GM12878 (cell line): ENCODE measurements at places on chromosomes 12 and 14. TPM values are rescaled to one million over a fixed set of nuclear protein-coding genes. Genes with fewer than 3 reads are reported as not detected.

DNA sequence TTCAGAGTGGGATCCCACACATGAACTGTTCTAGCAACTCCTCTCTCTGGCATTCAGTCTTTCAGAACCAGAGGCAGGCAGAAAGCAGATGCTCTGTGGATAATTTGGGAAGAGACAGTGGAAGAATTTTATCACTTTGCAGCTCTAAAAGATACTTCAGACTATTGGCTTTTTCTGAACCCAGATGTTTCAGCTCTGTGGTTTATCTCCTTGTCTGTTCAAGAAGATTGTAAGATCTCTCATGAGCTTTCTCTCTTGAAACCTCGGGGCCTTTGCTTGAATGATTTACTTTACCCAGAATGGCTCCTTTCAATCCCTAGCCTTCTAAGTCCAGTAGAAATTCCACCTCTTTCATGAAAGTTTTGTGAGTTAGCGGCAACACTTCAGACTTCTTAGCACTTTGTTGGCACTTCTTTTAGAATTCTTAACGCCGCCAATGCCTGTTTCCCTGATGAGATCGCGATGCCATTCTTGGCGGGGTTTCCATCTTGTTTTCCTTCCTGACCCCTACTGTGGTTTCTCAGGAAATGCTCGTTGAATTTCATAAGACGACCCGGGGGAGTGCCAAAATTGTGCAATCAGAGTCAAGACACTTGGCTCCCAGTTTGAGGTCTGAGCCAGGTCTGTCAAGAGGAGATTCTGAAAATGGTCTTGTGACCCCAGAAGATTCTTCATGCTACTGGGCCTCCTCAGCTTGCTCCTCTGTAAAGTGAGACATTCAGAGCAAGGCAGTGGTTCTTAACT lies 107.0 kb upstream of the PRICKLE1 start:
- no peak for DNase-seq

- DNase-seq, result no peak
Observed at GRCh38 chr14:95651821-95652583, 34.2 kb upstream of the TCL1B start.

Gene IFNG-AS1
- total RNA-seq, result 1.1 and 1.3 TPM in 2 replicates

- no peak for DNase-seq
Observed at GRCh38 chr12:646442-647384, 16.5 kb downstream of the NINJ2 start.

DNA sequence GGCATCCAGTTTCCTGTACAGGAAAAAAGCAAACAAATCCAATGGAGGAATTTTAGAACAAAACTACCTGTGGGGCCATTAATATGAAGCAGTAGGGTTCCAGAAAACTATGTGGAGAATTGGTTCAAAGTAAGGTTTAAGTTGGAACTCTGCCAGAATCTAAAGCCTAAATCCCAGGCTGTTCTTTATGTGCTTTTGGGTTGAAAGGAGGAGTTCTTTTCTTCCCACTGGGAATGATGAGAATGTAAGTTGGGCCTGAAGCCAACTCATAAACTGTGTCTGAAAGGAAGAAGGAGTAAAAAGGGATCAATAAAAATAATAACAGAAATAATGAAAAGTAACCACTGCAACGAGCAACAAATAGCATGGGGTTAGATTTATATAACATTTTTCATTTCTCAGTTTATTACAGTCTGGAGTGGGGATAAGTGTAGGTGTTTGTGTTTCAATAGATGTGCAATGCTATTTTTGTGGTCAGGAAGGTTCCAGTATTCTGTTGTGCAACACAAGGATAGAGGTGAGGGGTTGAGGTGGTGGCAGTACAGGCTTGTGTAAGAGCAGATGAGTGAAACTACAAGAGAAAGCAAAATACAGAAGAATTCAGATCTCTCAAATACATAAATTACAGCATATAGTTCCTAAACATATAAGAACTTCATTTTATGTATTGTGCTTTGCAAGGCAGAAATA lies 373.6 kb downstream of the EMP1 start:
- no peak for DNase-seq

DNA sequence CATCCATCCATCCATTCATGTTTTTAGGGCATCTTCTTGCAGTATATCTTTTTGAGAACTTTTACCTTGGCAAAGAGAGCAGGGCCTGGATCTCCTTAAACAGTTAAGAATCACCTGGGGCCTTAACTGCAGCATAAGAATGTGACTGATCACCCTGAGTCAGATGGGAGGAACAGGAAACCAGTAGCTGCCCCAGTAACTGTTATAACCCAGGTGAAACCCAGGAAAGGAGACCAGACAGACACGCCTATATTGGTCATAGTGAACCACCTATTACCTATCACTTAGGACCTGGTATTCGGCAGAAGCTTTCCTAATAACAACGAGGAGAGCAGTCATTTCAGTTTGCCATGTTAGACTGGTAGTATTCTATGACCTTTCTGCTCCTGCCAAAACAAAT lies 43.4 kb upstream of the NR2C1 start:
- peak; percentile 16 for DNase-seq

DNA sequence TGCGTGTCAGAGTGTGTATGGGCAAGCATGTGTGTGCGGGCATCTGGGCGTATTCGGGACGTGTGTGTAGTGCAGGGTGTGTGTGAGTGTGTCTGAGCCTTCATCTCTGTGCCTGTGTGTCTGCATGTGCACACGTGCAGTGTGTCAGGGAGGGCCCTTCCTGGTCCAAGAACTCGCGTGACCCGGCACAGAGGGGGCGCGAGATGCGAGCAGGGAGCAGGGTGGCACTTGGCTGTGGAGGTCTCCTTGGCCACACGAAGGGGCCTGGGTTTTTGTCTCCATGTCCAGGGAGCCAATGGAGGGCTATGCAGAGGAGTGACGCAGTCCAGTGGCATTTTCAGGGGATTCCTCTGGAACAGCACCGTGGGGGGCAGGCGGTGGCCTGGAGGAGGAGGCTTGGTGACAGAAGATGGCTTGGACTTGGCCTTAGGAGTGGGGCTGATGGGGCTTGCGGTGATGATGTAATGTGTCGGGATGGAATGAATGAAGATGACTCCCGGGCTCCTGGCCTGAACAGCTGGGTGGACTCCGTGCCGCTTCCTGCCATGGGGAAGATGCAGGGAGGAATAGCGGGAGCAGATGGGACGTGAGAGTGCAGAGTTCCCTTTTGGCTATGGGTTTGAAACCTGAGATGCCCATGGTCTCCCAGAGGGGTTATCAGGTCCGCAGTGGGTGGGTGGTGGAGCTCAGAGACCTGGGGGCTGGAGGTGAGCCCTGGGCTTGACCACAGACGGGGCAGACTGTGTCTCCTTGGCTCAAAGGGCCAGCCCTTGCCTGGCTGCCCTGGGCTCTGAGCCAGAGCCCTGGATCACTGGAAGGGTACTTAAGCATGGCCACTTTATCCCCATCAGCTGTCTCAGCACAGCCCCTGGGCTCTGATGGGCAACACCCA lies 208.3 kb downstream of the PHETA1 start:
- no peak for DNase-seq

- DNase-seq, result no peak
Observed at GRCh38 chr14:103941973-103942736, at the start of gene RD3L. Gene RD3L, minus strand, starts transcription at chr14:103942529. Its CDS starts 834 bp downstream, at chr14:103941695.

Gene CCDC175
- not detected in 2 replicates for total RNA-seq

DNA sequence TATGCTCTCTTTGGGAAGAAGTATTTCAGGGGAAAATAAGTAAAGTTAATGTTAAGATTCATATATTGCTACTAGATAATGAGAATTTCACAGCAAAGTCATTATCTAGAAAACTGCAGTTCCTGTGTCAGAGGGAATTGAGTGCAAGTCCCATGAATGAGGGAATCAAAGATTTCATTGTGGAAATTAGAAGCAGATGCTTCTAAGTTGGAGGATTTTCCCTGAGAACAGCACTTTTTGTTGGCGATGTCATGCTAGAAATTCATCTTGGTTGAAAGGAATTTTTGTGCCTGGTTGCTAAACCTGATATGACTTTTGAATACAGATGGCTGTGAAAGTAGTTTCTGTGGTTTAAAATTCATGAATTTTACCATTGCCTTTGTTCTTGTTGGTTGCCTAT lies 25.6 kb downstream of the FRMD6 start:
- no peak for DNase-seq
